ENCODE measurements at places on chromosomes 4 and X.

DNA sequence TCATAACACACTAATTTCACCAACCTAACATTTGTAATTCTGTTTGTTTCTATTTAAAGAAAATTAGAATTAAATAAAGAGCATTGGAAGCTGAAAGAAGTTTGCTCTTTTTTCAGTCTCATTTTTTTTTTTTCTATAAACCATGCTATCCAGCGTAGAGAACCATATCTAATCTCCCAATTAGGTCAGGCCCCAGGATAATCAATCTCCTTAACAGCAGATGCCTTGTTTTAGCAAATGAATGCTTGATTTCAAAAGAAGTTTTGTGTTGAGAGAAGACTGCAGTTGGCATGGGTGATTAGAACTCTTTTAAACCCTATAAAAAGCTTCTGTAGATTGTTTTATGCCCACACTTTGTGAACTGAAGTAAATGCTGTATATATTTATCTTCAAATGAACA is 15.6 kb upstream of the MAD2L1 start:
- DNase-seq = no peak

GRCh38 chrX:124194901-124195300 is 137.6 kb upstream of the TEX13D start:
- no peak for DNase-seq

GRCh38 chr4:96681218-96681617 is 841.3 kb downstream of the PDHA2 start:
- DNase-seq = no peak

GRCh38 chr4:168522356-168522755 is 25.5 kb downstream of the PALLD start:
- no peak for DNase-seq

DNA sequence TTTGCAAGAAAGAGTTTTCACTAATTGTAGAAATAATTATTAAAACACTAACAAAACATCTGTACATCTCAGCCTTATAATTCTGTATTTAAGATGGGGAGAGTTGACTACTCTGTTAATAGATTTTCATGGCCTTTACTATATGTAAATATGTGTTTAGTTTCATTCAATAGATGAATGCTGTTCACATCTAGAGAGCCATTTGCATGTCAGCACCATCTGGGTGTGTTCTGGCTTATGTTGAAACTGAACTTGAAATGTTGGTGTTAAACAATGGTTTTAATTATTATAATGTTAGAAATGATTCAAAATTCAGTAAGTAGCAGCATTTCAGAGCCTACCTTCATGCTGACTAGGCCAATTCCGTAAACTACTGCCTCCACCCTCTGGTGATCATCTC is 102.5 kb upstream of the ADAD1 start:
- DNase-seq = no peak

GRCh38 chr4:1411436-1412375 is 5.5 kb upstream of the NKX1-1 start:
- DNase-seq = no peak

- DNase-seq = no peak
Observed at GRCh38 chrX:110703641-110704040, 92.0 kb downstream of the CHRDL1 start.

GRCh38 chrX:73561801-73562200 is 1.2 kb upstream of the CHIC1 start:
- DNase-seq = no peak

GRCh38 chr4:108449129-108449528 is 171.2 kb upstream of the RPL34 start:
- no peak for DNase-seq

DNA sequence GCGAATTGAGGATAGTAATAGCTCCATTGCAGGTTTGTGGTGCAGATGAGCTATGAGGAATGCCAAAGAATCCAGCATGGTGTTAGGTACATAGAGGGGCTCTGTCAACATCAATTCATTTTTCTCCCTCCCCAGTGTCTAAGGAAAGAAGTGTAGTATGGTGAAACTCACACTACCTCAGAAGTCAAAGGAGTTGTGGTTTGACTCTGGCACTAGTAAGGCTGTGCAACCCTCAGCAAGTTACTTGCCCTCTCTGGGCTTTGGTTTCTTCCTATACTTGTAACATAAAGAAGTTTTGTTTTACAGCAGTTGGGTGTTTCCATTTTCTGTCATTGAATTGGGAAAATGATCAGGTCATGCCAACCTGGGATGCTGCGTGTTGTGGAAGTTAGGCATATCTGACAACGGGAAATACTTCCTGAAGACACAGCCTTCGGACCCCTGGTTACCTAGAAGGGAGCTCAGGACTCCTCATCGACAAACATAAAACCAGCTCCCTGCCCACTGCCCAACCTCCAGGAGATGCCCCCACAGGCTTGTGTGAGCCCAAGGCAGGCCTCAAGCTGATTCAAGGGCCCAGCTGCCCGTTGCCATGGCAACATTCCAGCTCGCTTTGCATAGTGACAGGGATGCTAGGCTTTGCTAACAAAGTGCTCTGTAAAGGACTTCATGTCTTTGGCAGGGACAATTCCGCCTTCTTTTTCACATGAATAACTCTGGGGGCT is 71.4 kb downstream of the RTL5 start:
- no peak for DNase-seq

- DNase-seq = no peak
Observed at GRCh38 chrX:139429913-139430312, 100.6 kb upstream of the F9 start.
